ENCODE measurements at places on chromosomes 2 and 18.

- DNase-seq = peak; percentile 87
Observed at GRCh38 chr2:42128721-42129486, 40.2 kb upstream of the EML4 start.

DNA sequence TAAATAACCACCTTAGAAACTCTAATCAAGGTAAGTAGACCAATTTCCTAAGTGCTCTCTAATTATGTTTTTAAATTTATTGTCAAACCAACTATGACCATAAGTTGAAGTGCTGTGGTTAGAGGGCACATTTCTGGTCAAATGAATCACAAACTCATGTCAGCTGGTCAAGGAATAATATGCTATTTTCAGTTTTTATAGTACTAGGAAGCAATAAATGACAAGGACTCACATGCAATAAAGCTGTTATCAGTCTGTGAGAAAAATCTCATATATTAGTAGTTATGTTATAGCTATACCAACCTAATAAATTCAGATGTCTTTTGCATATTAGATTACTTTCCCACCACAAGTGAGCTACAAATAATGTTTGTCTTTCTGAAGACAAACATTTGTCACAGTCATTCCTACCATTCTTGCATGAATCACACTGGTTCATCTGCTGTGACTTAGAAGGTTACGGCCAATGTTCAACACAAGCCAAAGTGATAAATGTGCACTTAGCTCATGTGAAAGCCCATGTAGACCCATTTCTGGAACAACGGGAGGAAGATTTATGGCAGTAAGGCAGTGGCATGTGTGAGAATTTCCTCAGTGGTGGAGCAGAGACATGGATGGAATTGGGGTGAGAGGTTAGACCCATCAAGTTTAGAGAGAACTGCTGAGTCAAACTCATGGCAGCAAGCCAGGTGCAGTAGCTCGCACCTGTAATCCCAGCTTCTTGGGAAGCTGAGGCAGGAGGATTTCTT lies 27.4 kb upstream of the CCNYL1 start:
- DNase-seq = peak; percentile 88

DNA sequence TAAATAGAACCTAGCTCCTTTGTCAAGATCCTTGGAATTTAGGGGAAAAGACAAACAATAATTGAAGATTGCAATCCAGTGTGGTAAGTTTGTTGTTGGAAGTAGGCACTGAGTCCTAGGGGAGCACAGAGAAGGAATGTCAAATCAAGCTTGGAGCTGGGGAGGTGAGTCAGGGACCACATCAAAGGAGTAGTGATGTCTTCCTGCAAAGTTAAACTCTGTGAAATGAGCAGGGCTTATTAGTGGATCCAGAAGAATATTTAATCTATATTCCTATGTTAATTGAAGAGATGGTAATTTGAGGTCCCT lies 41.7 kb upstream of the NABP1 start:
- peak; percentile 95 for DNase-seq

- DNase-seq = no peak
Observed at GRCh38 chr2:206853915-206854314, 85.4 kb upstream of the CPO start.

GRCh38 chr2:111030945-111031344 lies 89.8 kb upstream of the BCL2L11 start:
- DNase-seq = no peak

GRCh38 chr2:26712486-26713465 lies 20.3 kb downstream of the KCNK3 start:
- no peak for DNase-seq

DNA sequence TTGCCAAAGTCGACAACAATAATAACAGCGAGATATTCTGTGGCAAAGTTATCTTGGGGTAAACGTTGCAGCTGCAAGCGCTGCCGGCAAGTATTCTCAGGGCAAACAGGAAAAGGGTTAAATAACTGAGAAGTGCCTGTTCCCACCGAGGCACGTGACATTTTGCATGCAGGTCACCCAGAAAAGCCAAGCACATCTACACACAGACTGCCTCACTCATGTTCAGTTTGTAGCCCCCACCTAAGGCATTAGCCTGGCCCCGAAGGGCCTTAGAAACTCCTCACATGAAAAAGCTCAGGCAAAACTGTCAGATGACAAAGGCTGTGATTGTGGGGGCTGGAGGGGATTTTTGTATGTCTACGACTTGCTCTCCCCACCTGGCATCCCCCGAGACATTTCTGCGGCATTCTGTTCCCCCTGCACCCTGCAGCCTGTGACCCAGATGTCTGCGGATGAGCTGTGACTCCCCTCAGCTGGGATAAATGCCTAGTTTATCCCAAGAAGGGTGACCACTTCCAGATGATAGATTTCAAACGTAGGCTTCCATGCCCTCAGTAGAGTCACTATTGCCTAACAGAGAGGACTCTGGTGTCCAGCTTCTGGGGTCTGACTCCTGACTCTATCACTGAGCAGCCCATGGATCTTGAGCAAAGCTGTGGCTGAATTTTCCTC lies 215.2 kb upstream of the SIX2 start:
- no peak for DNase-seq

- no peak for DNase-seq
Observed at GRCh38 chr2:216436383-216436782, 24.1 kb downstream of the SMARCAL1 start.

DNA sequence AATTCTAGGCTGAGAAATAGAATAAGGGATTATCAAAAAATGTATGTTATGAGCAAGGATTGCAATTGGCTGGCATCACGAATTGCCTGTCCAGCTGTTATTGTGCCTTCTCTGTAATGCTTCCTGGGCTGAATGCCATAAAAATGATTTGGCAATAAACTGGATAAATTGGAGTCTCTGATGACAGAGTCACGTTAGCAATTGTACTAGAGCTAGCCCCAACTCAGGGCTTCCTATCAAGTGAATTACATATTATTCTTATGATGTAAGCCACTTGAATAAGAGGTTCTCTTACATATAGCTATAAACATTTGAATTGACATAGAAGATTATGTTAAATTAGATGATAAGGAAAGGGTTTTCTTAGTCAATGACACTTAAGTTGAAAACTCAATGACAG lies 607.5 kb upstream of the REG3G start:
- DNase-seq = no peak

DNA sequence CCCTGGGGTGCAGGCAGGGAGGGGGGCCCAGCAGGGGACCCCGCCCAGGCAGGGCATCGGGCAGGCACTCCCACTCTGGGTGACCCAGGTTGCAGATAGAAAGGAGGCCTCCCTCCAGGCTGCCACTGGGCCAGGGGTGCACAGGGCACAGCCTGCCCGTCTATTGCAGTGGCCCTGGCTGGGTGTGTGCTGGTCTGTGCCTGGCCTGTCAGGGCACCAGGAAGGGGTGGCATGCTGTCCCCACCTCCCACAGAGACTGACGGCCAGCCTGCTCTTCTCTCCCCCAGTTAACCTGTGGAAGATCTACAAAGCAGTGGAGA lies 12.9 kb downstream of the ARID5A start:
- DNase-seq = no peak

GRCh38 chr2:27724191-27724590 lies 47.3 kb upstream of the MRPL33 start:
- no peak for DNase-seq

GRCh38 chr2:204881655-204882054 lies 336.4 kb downstream of the PARD3B start:
- no peak for DNase-seq

DNA sequence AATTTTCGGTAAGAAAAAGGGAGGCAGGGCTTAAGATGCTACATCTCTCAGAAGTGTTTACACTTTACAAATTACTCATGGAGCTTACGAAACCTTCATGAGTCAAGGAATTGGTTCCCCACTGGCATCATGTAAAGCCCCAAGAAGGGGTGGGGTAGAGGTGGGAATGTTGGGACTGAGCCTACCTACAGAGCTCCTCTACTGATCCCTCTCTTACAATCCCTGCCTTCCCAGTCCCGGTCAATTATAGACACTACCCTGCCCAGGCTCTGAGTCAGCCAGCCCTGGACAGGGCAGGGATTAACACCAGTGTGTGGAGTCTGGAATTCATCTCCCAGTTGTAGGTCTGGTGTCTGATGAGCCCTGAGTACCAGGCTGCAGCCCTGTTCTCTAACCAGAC lies 248.9 kb downstream of the PAX3 start:
- peak; percentile 71 for DNase-seq

GRCh38 chr18:58805467-58806187 lies 59.0 kb upstream of the ZNF532 start:
- DNase-seq = no peak

DNA sequence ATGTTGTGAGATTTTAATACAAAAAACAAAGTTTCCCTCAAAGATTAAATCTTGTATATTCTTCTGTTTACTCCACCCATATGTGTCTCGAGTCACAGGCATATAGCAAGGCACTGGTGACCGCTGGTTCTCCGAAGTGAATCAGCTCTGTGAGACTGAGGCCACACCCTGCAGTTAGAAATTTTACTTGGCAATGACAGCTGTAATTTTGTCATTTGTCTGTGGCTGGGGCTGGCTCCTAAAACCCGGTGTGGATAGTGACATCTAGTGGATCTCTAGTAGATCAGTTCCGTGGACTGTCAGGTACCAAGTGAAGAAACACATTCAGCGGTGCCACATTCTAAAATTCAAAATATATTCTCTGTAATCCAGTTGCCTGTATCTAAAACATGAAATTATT lies 278.0 kb downstream of the NEDD4L start:
- peak; percentile 86 for DNase-seq

DNA sequence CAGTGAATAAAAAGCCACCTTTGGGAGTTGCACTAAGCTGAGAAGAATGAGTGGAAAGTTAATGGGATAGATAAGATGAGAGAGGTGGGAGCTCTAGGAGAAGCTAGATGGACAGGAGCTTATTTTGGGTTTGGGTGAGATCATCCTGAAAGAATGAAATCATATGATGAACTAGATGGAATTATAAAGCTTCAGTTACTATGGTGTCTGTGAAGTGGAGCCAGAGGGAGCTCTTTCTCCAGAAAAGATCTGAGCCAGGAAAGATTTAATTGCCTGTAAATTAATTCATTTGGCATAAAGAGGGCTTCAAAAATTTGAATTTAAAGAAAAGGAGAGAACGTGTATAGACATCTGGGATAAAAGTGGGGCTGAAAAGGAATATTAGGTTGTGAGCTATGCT lies 10.3 kb downstream of the DNAH6 start:
- DNase-seq = no peak

DNA sequence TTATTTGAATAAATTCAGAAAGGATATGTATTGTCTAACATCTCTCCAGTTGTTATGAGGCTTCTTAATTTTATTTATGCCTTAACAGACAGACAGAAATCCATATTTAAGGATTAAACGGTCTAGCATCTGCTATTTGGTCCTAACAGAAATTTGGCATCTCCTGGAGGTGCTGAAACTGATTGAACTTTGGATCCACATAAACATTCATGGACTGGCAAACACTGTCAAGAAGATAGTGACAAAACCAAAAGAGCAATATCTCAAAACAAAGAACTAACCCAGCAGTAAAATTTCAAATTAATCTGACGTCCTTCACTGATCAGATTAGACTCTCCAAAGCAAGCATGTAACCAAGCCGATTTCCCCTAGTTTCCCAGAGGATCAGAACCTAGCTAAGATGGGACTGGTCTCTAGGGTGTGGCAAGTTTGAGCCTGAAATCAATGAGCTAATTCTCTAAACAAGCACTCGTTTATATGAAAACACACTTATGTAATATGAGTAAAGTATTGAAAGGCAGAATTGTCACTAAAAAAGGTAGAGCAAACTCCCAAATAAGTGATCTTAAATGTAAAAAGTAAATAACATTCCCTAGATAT lies 139.5 kb downstream of the NOL4 start:
- DNase-seq = no peak

GRCh38 chr2:181130686-181131085 lies 150.3 kb downstream of the UBE2E3 start:
- no peak for DNase-seq

DNA sequence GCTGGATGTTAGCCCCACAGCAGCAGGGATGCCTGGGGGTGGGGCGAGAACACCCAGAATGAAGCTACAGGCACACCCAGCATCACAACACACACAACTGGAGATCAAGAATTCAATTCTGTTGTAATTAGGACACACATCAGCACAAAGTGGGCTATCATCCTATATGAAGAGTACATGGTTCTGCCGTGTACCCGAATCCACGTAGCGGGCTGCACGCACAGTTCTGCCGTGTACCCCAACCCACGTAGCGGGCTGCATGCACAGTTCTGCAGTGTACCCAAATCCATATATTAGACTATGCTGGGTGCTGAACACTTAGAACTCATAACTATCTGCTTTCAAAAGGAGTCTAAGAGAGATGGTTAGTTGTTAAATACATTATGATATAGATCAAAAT lies 86.5 kb downstream of the EIPR1 start:
- no peak for DNase-seq

DNA sequence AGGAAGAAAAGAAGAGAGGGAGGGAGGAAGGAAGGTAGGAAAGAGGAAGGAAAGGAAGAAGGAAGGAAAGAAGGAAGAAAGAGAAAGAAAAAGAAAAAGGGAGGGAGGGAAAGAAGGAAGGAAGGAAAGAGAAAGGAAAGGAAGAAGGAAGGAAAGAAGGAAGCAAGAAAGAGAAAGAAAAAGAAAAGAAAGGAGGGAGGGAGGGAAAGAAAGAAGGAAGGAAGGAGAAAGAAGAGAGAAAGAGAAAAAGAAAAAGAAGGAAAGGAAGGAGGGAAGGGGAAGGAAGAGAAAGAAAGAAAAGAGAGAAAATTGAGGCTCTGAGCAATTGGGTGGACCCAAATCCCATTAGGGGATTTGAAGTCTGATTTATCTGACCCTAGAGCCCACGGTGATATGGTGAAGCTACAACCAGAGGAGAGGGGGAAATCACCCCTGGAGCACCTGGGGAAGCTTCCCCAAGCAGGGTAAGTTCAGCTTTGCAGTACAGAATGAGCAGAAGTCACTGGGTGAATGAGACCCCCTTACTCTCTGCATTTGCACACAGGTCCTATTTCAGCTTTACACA lies 177.6 kb upstream of the BCL2L11 start:
- no peak for DNase-seq

GRCh38 chr2:230735884-230736283 lies 23.2 kb downstream of the CAB39 start:
- no peak for DNase-seq

DNA sequence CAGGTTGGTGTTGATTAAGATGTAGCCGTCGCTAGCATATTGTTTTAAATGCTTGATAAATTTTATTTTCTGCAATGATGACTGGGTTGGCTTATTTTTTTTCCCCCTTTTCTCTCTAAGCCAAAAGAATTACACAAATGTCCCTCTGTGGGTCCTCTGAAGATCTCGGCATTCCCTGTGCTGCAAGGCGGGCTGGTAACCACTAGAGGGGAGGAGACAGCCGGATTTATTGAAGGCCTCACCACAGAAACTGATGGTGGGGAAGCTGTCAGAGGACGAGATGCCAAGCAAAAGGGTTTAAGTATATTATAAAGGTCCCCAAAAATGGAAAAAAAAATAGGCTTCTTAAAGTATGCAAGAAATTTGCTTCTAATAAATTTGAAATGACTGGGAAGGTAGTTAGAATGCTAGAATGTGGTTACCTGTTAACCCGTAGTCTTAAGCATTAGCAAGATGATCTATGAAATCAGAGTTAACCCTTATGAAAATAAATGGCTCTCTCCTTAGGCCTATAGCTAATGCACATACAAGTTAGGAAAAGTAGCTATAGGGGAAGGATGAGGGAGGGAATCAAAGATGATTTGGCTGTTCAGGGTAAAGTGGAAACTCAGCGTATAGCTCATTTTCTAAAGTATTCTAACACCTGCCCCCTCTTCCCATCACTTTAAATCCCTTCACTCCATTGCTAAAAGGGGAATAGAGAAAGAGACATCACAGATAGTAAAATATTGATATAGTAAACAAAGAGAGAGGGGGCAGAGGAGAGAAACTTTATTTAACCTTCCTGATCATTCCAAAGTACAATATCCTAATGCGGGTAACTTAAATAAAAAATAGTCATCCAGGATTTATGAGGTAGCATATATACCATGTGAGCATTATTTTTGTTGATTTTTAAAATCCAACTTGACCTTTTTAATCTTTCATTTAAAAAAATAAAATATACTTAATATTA lies 894.5 kb upstream of the POU3F3 start:
- DNase-seq = peak; percentile 5
